ENCODE measurements at places on chromosomes 2 and 18.
A peak's percentile ranks its signal among the peaks of the same experiment; 100 is the strongest.

GRCh38 chr18:31291688-31292087 is 26.3 kb upstream of the DSG1 start:
- no peak for DNase-seq

DNA sequence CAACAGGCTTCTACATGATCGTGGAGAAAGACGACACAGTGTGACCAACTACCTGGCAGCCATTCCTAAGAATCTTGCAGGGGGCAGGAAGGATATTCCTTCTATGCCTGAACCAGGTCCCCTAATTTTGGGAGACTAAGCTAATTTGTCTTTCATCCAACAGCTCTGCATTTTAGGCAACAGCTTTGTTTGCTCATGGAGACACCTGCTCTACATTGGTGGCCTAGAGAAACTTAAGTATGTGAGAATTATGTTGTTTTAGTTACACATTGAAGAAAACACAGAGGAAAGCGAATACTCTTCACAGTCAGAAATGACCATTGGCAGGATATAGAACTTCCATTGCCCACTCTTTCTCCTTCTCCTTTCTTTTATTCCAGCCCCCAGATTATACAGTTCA is 75.2 kb downstream of the ASXL3 start:
- DNase-seq, result no peak

DNA sequence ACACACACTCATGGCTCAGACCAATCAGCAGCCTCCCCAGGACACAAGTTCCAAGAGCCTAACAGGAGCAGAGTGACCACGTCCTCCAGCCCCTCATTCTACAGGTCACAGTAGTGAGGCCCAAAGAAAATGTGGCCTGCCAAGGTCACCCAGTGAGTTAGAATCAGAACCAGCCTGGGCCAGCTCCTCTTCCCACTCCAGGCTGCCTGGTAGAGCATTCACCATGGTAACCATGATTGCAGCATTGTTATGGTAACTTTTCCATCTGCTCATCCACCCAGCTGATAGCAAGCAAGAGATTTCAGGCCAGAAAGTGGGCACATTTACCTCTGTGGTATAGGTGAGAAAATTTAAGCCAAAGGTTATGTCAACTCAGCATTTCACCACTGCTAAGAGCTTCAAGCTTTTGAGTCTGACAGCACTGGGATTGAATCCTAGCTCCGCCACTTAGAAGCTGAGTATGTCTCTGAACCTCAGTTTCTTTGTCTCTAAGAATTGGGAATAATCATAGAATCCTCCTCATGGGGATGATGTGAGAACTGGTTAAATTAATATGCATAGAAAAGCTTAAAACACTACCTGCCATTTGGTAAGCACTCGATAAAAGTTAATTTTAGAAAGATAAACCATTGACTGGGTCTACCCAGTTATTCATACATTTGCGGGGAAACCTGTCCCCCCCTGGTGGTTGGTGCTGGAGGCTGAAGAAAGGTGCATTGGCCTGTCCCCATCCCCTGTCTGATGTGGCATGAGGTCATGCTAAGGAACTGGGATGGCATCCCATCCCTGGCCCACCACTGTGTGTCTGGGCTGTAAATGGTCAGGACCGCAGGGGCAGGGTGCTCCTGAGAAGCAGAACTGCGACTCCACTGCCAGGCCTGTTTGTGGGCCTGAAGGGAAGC is 181.5 kb downstream of the KLHL29 start:
- DNase-seq, result no peak

DNA sequence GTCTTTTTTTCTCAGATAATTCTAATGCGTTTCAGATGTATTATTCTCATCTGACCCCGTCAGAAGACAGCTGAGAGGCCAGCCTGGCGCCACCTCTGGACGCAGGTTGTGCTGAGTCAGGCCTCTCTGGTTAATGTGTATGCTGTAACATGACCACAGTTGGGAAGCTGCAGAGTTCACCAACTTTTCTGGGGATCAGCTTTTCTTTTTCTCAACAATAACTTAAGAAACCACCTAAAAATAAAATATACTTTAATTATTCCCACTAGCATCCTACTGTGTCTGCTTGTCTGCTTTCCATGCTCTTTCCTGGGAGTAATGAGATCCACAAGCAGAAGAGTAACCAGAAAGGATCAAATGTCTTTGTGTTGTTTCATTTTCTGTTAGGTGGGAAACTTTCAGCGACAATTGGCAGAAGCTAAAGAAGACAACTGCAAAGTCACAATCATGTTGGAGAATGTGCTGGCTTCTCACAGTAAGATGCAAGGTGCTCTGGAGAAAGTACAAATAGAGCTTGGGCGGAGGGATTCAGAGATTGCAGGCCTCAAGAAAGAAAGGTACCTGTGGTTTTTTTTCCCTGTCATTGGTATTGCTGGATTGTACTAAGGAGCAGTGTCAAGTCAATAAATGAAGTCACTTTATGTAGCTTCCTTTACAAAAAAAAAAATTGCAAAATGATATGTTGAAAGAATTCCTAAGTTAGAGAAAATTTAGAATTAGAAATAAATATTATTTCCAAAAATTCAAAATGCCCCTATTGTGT is 79.8 kb downstream of the CCDC150 start:
- no peak for DNase-seq

- peak; percentile 75 for DNase-seq
Measured at GRCh38 chr2:191566344-191566743, 111.6 kb upstream of the NABP1 start.

DNA sequence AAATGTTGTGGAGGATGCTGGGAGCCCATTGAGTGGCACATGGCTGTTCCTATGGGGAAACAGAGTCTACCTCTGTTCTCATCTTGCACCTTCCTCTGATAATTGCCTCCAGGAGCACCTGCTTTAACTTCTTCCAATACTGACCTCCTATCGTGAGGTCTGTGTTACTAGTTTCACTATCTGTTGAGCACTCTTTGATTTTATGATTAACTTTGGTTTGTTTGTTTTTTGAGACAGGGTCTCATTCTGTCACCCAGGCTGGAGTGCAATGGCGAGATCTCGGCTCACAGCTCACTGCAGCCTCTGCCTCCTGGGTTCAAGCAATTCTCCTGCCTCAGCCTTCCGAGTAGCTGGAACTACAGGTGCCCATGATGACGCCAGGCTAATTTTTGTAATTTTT is 12.1 kb upstream of the RFX8 start:
- DNase-seq, result no peak

GRCh38 chr2:20050104-20050645 is 1.3 kb downstream of the LAPTM4A start:
- DNase-seq, result peak; percentile 71

GRCh38 chr18:10169814-10170213 is 256.0 kb downstream of the VAPA start:
- no peak for DNase-seq

DNA sequence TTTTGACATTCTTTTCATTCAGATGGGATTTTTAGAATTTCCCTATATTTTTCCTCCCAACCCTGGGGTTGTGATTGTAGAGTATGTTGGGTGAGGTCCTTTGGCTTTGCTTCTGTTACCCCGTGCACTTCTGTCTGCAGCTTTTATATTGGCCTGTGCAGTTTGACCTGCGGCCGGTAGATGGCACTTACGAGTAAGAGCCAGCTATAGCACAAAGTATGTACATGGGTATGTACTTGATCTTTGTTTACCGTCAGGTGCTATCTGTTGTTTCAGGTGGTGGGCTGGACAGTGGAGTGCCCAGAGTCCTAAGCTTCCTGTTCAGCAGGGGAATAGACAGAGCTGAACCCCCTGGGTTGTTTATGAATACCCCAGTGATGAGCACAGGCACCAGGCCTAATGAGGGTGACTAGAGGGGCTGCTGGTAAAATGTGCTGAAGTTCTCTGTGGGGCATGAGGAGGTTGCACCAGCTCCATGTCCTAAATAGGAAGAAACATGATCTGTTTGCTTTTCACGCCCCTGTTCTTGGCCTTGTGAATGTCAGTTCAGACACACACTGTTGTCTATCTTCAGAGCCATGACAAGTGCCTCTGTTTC is 58.9 kb upstream of the THUMPD2 start:
- DNase-seq, result peak; percentile 2

DNA sequence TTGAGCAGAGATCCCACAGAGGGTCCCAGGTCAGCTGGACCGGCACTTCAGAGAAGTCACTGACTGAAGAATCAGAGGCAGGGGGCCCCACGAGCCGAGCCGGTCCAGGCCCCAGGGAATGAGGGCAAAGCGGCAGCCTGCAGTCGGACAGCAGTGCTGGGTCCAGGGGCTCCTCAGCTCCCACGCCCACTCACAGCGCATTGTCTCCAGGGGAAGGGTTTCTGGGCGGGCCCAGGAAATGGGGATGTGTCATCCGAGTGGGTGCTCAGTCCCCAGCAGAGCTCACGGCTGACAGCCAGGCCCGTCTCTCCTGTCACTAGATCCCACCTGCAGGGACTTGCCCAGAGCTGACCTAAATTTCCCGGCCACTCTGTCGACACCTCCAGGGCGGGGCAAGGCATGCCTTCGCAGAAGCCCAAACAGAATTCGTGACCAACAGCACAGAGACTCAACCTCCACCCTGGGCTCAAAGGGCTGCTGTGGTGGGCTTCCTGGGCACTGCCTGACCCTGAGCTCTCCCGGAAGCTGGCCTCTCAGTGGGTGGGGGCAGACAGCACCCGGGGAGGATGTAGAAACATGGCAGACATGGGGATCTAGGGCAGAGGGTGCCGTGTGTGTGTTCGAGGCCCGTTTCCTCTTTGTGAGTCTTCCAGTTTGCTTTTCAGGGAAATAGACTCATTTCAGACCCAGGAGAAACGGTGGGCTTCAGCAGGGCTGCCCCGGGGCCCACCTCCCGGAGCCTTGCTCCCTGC is 42.1 kb upstream of the TAF1B start:
- DNase-seq, result no peak

- no peak for DNase-seq
Measured at GRCh38 chr18:78918707-78919106, 60.9 kb upstream of the SALL3 start.

DNA sequence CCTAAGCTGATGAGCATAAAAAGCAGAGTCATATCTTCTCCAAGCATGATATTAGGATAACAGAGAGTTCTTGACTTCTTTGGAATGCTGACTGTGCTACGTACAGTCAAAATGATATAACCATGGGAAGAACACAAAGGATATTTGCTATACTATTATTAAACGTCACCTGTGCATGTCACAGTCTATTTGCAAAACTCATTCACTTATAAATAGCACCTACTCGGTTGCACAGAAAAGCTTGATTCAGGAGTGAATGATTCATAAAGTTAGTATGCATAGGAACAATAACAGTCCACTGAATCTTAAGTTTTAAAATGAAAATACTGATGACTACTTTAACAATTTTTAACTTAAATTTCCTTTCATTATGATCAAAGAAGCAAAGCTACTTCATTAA is 83.3 kb downstream of the SP3 start:
- DNase-seq, result no peak

GRCh38 chr2:164190700-164191099 is 430.6 kb downstream of the GRB14 start:
- DNase-seq, result no peak

GRCh38 chr2:221310730-221311129 is 261.4 kb downstream of the EPHA4 start:
- no peak for DNase-seq

- no peak for DNase-seq
Measured at GRCh38 chr2:24813691-24814137, 20.5 kb downstream of the CENPO start.

- no peak for DNase-seq
Measured at GRCh38 chr18:55100817-55101457, 141.7 kb upstream of the CCDC68 start.

DNA sequence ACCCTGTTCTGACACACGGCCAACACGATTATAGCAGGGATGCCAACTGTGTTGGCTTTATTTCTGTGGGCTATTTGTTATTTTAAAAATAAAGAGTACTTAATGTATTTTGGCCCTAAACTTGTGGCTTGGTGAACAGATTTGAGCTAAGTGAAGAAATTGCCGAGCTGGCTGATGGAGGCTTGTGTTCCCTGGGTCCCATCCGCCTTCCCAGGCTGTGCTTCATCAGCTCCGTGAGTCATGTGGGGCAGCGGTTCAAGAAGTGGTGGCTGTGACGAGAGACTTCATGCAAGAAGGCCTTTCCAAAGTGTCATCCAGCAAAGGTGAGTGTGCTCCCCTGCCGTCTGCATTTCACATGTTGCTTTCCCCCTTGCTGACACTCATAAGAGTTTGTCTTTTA is 73.6 kb upstream of the NCK2 start:
- DNase-seq, result no peak

- DNase-seq, result no peak
Measured at GRCh38 chr2:67719351-67719750, 322.2 kb downstream of the ETAA1 start.

- no peak for DNase-seq
Measured at GRCh38 chr2:220489121-220489520, 861.7 kb downstream of the SLC4A3 start.

- no peak for DNase-seq
Measured at GRCh38 chr2:181122601-181123000, 142.2 kb downstream of the UBE2E3 start.

DNA sequence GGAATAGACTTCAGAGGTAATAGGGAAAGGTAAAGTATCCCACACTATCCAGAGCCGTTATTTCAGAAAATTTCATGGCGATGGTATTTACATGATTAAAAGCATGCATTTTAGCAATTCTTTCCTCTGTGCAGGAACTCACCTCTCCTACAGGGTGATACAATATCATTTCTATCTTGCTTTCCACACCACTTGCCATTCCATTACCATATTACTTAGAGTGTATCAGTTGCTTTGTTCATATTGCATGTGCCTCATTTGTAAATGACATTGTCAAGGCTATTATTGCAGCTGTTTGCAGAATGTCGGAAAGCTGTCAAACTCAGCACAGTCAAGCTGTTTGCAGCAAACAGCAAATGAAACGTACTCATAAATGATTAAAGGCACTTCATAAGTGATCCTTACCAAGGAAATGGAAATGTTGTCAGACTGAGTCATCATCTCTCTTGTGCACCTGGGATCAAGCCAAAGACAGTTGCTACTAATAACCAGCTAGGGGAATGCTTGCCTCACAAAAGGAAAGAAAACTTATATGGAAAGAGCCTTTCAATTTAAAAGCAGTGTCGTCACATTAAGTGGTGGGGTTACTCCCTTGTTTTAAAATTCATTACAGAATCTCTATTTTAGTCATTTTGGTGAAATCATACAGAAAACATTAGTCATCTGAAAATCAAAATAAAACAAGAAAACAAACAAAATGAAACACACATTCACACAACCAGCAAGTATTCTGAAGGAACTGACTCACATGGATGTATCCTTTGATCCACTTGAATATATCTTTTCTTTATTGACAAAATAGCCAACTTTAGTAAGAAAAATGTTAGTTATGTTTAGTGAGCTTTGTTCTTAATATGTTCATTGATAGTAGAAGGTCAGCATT is 1064.1 kb upstream of the CNTNAP5 start:
- DNase-seq, result no peak

DNA sequence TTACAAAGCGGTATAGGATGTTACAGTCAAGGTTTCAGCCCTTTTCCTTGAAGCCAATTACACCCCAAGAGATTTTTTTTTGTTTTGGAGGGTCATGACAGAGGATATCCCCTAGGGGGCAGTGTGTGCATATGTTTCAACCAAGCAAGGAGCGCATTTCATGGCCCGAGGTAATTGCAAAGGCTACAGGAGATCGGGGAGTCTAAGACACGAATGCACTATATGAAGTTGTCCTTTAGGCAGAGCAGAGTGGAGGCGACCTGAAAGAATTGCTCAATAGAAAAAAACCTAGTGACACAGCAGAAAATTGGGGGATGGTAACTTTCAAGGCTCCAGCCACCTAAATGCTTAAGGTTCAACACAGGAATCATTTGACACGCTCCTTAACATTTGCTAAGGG is 219.8 kb upstream of the PARD3B start:
- DNase-seq, result peak; percentile 41

Measured in AML-193 (cell line).